ENCODE measurements at places on chromosomes 3 and 15.

GRCh38 chr3:53921296-53921695 is 29.6 kb upstream of the SELENOK start:
- peak; percentile 54 for DNase-seq

- DNase-seq: no peak
Observed at GRCh38 chr3:172018364-172018763, 21.0 kb upstream of the FNDC3B start.

DNA sequence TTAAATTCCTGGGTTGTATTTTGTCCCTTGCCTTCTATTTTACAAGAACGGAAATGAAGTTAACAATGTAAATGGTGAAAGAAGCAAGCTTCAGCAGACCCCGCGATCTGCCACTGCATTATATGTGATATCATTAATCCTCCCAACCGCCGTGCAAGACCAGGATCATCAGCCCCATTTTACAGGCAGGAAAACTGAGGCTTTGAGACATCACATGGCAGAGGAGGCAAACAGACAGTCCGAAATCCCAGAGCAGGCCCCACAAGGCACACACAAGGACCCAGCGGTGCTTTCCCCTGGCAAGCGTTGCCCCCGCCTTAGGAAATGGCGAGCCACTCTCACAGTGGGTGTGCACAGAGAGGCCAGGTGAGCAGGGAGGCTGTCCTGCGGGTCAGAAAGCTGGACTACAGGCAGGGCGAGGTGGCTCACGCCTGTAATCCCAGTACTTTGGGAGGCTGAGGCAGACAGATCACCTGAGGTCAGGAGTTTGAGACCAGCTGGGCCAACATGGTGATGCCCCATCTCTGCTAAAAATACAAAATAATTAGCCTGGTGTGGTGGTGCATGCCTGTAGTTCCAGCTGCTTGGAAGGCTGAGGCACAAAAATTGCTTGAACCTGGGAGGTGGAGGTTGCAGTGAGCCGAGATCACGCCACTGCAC is 16.2 kb downstream of the FGD5 start:
- no peak for DNase-seq

GRCh38 chr15:92954578-92954977 is 54.5 kb downstream of the CHD2 start:
- DNase-seq: peak; percentile 40

DNA sequence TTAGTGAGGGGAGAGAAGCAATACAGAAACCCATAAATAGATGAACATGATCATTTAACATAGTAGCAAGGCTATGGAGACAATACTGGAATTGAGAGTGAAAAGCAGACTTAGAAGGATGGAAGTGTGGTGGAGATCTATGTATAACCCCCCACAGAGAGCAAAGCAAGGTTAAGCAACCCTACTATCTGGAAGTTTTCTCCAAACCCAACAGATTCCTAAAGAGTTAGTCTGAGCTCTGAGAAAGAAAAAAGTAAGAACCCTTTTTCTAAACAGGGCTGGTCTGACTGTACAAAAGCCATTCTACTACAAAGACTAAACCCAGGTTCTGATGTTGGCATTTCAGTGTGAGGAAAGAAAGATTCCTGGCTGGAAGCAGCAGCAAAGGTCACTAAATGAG is 153.2 kb downstream of the WNT5A start:
- peak; percentile 82 for DNase-seq

DNA sequence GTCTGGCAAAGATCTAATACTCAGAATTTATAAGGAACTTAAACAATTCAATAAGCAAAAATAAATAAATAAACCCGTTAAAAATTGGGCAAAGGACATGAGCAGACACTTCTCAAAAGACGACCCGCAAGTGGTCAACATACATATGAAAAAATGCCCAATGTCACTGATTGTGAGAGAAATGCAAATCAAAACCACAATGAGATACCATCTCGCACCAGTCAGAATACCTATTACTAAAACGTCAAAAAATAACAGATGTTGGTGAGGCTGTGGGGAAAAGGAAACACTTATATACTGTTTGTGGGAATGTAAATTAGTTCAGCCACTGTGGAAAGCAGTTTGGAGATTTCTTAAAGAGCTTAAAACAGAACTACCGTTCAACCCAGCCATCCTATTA is 188.0 kb upstream of the MRPL3 start:
- no peak for DNase-seq

DNA sequence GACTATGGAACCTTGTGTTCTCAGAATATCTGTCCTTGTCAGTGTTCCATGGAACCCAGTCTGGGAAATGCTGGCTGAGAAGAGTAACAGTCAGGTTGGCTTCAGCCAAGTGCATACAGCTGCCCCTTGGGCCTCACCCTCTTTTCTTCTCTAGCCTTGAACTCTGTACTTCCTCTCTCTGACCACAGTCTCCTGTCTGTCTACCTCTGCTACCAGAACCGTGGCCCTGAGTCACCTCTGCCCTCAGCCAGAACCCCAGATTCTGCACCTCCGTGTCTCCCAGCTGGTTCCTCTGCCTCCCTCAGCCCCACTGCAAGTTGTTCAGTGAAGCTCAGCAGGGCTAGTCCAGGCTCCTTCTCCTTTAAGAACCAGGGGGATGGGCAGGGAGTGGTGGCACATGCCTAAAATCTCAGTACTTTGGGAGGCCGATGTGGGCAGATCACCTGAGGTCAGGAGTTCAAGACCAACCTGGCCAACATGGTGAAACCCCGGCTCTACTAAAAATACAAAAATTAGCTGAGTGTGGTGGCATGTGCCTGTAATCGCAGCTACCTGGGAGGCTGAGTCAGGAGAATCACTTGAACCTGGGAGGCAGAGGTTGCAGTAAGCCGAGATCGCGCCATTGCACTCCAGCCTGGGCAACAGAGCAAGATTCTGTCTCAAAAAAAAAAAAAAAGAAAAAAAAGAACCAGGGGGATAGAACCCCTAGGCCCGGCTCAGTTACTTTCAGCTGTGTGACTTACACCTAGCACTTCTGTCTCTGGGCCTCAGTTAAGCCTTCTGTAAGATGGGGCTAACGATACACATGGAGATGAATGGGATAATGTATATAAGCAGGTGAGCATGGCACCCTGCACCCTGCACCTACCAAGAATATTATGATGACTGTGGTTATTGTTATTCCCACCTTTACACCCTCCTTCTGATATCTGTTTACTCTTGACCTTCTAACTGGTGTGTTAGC is 24.3 kb upstream of the TATDN2 start:
- DNase-seq: peak; percentile 23

GRCh38 chr3:61925721-61926120 is 364.4 kb downstream of the PTPRG start:
- DNase-seq: no peak

GRCh38 chr15:39075756-39076341 is 505.0 kb upstream of the THBS1 start:
- DNase-seq: peak; percentile 31

GRCh38 chr3:83039422-83039821 is 1278.0 kb upstream of the GBE1 start:
- DNase-seq: no peak

DNA sequence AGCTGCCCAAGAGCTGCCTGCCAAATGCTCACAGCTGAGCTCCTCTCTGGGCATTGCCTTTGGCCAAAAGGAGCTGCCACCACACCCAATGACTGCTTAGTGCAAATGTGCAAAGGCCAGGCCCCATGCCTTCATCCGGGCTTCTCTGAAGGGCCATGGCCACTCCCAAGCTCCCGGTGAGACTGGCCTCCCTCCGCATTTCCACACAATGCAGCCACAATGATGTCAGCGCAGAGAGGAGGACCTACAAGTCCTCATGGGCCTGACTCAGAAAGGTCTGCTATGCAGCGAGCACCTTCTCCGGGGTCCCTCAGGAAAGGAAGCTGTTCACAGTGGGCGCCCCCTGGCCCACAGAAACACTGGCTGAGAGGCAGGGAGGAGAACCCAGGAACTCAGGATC is 12.7 kb downstream of the OXTR start:
- DNase-seq: peak; percentile 68

GRCh38 chr3:53346922-53347260 is 452 bp downstream of the DCP1A start:
- no peak for DNase-seq

GRCh38 chr3:155194973-155195957 is 98.2 kb downstream of the STRIT1 start:
- DNase-seq: no peak

DNA sequence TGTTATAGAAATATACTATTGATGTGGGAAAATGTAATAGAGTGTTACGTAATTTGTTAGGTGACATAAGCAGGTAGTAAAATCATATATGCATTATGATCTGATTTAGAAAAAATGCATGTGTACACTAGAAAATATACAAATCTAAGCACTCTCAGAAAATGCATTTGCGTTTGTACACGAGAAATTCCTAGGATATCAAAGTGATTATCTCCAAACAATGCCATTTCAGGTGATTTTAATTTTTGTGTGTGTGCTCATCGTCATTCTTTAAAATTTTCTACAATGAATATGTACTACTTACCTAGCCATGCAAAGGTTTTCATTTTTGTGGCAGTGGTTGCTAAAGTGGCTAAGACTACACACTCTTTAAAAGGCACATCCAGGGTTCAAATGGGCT is 140.8 kb upstream of the RAD18 start:
- DNase-seq: no peak

DNA sequence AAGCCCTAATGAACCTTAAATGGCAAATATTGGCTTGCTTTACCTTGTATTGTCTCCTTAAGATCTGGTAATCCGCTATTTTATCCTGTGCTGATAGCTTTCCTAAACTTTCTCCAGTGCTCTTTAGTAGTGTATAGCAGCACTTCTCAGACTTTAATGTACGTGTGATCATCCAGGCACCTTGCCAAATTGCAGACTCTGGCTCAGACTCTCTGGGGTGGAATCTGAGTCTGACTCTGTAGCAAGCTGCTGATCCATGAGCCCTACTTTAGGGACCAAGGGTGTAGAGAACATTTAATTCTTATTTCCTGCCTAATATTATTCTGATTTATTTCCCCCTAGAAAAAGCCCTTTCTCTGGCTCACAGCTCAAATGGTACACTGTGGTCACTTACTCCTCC is 518.8 kb upstream of the ZNF385D start:
- peak; percentile 53 for DNase-seq

DNA sequence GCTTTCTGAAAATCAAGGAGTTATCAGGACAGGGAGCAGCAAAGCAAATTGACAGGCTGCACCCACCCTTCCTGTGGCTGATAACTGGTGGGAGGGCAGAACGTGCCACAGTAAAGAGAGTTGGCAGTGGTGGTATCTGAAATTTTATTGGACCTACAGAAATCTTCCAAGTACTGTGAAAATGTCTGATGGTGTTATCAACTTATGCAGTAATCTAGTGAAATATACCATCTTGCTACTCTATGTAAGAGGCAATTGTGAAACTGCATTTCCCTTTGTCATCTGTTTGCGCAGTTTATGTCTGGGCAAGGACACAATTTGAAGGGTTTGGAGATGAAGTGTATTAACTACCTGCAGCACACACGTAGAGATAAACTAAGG is 1.5 kb downstream of the PLCL2 start:
- DNase-seq: peak; percentile 33

- DNase-seq: no peak
Observed at GRCh38 chr3:119781330-119782198, at the start of gene NR1I2. TSS of gene NR1I2 (plus strand) at chr3:119782101.
